ENCODE measurements at places on chromosomes 5 and 9. TPM values are rescaled to one million over a fixed set of nuclear protein-coding genes. Genes with fewer than 3 reads are reported as not detected.

GABBR2 gene
- 0.52 TPM for polyA plus RNA-seq

PRDM9 gene
- polyA plus RNA-seq: not detected

APBA1 gene
- polyA plus RNA-seq: 11.2 TPM

NSD1 gene
- 37.8 TPM for polyA plus RNA-seq

NUTM2G gene
- 0.67 TPM for polyA plus RNA-seq

BTNL8 gene
- 0.85 TPM for polyA plus RNA-seq

LRRC70 gene
- polyA plus RNA-seq: 6.2 TPM

RASGRF2 gene
- polyA plus RNA-seq: 1.5 TPM

SYK gene
- polyA plus RNA-seq: 19.1 TPM

ANXA2R gene
- polyA plus RNA-seq: 2.4 TPM

IQGAP2 gene
- 18.7 TPM for polyA plus RNA-seq

ZNF346 gene
- 28.7 TPM for polyA plus RNA-seq

SCGB3A2 gene
- polyA plus RNA-seq: 1,845 TPM

GABRA1 gene
- polyA plus RNA-seq: 0.60 TPM

CARTPT gene
- polyA plus RNA-seq: not detected

SPINK9 gene
- polyA plus RNA-seq: 0.44 TPM

SOHLH1 gene
- polyA plus RNA-seq: not detected

CAVIN4 gene
- polyA plus RNA-seq: 2.0 TPM

HMMR gene
- polyA plus RNA-seq: 9.6 TPM

MSMP gene
- 0.55 TPM for polyA plus RNA-seq

DHFR gene
- 32.8 TPM for polyA plus RNA-seq

C5orf58 gene
- 0.94 TPM for polyA plus RNA-seq

Data from right lung (tissue), 10 donors.